ENCODE measurements at places on chromosomes 16 and 17. TPM values are rescaled to one million over a fixed set of nuclear protein-coding genes. Genes with fewer than 3 reads are reported as not detected.

The CCDC144A gene
- 0.19 TPM for total RNA-seq

The GCGR gene
- total RNA-seq, result not detected

The GLP2R gene
- total RNA-seq, result 2.8 TPM

The HS3ST3A1 gene
- total RNA-seq, result 4.7 TPM

The CD300A gene
- not detected for total RNA-seq

The NACA2 gene
- total RNA-seq, result not detected

The MYH2 gene
- total RNA-seq, result not detected

The EME1 gene
- total RNA-seq, result 9.4 TPM

The ROGDI gene
- total RNA-seq, result 17.1 TPM

The ZSCAN10 gene
- total RNA-seq, result not detected

The CNGB1 gene
- total RNA-seq, result not detected

The KRTAP2-1 gene
- total RNA-seq, result not detected

The GRAP gene
- total RNA-seq, result 0.23 TPM

The TMEM100 gene
- 4.6 TPM for total RNA-seq

The NUPR1 gene
- 52.0 TPM for total RNA-seq

The FOXF1 gene
- 12.3 TPM for total RNA-seq

The RASL10B gene
- 6.2 TPM for total RNA-seq

The TLCD3B gene
- 0.04 TPM for total RNA-seq

The CNTROB gene
- 6.2 TPM for total RNA-seq

The LRRC59 gene
- total RNA-seq, result 234 TPM

The SETD1A gene
- total RNA-seq, result 1.7 TPM

The BANP gene
- 14.1 TPM for total RNA-seq

The TMEM238L gene
- not detected for total RNA-seq

The P2RX5 gene
- total RNA-seq, result not detected

The CSH2 gene
- total RNA-seq, result not detected

The CCL4L2 gene
- total RNA-seq, result not detected

The RNU2-1 gene
- total RNA-seq, result not detected

The DOC2B gene
- not detected for total RNA-seq

The ZMYND15 gene
- not detected for total RNA-seq

The LRRC37A gene
- total RNA-seq, result 0.33 TPM

The SCGB1C2 gene
- not detected for total RNA-seq

The RNF222 gene
- not detected for total RNA-seq

The MTMR4 gene
- 31.1 TPM for total RNA-seq

The TAC4 gene
- total RNA-seq, result not detected

The SLC16A13 gene
- 0.77 TPM for total RNA-seq

The PLK1 gene
- 65.5 TPM for total RNA-seq

The NTN1 gene
- 0.88 TPM for total RNA-seq

The MAP2K4 gene
- total RNA-seq, result 15.6 TPM

The GP1BA gene
- total RNA-seq, result not detected

The KIF19 gene
- not detected for total RNA-seq

The TPSG1 gene
- 1.1 TPM for total RNA-seq

The MYH3 gene
- total RNA-seq, result 0.04 TPM

The PRSS53 gene
- total RNA-seq, result 0.31 TPM

The NMT1 gene
- 163 TPM for total RNA-seq

The PTGES3L gene
- total RNA-seq, result not detected

The TSNAXIP1 gene
- 0.48 TPM for total RNA-seq

The MMP2 gene
- 283 TPM for total RNA-seq

The MYH10 gene
- 20.2 TPM for total RNA-seq

The PRR15L gene
- not detected for total RNA-seq

The AIPL1 gene
- total RNA-seq, result not detected

The TP53TG3F gene
- not detected for total RNA-seq

Measured in H4 (cell line).